Kasumi-1 (cell line): ENCODE measurements at places on chromosomes 16 and 17.

GRCh38 chr16:58211846-58212245, 13.9 kb upstream of the CSNK2A2 start:
- no peak for DNase-seq

- no peak for DNase-seq
These were observed 8.4 kb downstream of the TMEM98 start for GRCh38 chr17:32936186-32936893.

- no peak for DNase-seq
These were observed 39.2 kb upstream of the PRSS54 start for GRCh38 chr16:58333985-58334384.

- no peak for DNase-seq
These were observed 183.2 kb upstream of the HSBP1 start for GRCh38 chr16:83624429-83625120.

- no peak for DNase-seq
These were observed 192.2 kb upstream of the ZKSCAN2 start for GRCh38 chr16:25449802-25450201.

GRCh38 chr17:71500761-71501555, 619.9 kb upstream of the SOX9 start:
- no peak for DNase-seq
